ENCODE measurements at places on chromosomes 2 and 18.

- no peak for DNase-seq
Measured at GRCh38 chr2:128069769-128070168, 21.2 kb upstream of the UGGT1 start.

DNA sequence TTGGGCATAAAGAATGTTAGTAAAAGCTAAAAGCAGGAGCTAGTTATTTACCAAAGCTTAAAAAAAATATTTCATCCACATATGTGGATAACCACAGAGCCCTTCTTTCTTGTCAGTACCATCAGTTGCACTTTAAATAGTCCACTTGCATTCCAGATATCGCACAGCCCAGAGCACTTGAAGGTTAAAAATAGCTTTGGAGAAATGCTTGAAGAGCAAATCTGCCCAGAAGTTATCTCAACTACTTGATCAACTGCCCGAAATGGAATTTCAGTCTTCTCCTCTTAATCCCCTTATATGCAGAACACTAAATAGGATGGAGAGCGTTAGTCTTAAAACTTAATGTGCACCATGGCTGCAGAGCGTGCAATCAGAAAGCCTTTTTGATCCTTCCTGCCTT is 148.3 kb downstream of the PLEKHA3 start:
- no peak for DNase-seq

- no peak for DNase-seq
Measured at GRCh38 chr2:45922577-45922988, 271.1 kb downstream of the PRKCE start.

GRCh38 chr2:43175020-43175441 is 51.4 kb downstream of the ZFP36L2 start:
- no peak for DNase-seq

DNA sequence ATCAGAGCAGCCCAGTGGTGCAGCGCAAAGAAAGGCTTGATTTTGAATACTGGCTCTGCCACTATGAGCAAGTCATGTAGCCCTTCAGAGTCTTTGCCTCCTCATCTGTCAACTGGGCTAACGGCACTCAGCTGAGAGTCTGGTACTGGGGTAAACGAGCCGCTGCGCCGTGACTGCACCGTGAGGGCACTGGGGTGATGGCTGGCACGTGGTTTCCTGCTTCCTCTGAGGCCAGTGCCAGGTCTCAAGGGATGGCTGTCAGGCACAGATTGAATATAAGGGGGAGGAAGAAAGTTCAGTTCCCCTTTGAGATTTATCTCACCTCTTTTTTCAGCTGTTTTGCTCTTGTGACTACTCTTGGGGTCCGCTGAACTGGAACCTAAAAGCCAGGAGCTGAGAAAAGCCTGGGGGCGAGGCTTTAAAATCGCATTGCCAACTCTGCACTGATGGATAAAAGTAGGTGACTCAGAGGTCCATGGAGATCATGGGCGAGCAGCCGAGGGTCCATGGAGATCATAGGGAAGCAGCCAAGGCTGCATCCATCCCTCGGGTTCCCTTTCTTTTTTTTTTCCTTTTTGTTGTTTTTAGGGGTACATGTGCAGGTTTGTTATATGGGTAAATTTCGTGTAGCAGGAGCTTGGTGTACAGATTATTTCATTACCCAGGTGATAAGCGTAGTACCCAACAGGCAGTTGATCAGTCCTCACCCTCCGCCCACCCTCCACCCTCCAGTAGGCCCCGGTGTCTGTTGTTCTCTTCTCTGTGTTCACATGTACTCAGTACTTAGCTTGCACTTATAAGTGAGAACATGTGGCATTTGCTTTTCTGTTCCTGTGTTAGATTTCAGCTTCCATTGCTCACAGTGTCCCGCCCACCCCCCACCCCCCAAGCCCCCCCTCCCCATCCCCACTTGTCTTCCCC is 114.3 kb downstream of the SPP2 start:
- DNase-seq: no peak

DNA sequence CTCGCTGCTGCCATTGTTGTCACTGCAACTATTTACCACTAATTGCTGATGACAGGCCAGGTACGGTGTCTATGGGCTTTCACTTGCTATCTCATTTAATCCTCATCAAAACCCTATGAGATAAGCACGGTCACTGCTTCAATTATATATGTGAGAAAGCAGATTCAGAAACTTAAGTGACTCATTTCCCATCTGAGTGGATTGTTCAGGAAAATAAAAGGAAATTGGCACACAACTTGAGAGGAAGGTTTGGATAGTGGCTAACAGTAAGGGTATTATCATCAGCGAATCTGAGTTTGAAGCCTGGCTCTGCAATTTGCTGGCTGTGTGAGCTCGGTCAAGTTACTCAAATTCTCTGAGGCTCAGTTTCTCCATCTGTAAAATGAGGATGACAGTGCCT is 196.0 kb downstream of the KCNS3 start:
- DNase-seq: no peak

DNA sequence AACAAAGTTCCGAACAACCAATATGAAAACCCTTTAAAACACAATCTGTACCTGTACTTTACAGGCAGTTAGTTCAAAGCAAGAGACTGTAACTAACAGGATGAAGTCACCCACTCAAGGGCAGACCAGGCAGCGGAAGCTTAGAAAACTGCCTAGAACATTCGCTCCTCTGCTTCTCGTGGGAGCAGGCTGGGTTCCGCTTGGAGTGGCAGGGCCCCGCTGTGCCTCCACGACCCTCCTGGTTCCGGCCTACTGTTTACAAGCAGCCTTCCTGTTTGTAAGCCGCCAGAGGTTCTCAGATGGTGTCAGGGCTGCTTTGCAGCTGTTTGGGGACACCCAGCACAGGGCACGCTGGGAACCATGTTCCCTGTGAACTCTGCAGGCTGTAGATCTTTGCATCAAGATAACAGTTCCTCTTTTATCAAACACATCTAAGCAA is 31.3 kb downstream of the CIB4 start:
- DNase-seq: no peak

DNA sequence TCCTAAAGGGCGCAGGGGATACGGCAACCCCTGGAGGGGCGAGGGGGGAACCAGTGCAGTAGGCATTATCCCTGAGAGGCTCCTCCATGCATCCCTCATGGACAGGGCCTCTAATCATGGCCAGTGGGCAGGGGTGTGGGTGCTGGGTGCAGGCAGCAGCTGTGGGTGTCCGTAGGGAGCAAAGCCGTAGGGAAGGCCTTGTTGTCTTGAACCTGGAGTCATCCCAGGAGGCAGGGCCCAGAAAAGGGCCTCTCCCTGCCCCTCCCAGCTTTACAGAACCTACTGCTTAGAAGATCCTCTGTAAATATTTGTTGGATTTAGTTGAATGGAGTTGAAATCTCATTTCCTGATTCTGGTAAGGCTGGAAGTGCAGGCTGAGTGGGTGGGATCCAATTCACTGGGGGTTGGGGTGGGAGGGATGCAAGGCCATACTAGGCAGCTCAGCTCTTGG is 207.0 kb upstream of the HAAO start:
- DNase-seq: no peak

GRCh38 chr18:2360861-2361260 is 210.4 kb downstream of the METTL4 start:
- no peak for DNase-seq

DNA sequence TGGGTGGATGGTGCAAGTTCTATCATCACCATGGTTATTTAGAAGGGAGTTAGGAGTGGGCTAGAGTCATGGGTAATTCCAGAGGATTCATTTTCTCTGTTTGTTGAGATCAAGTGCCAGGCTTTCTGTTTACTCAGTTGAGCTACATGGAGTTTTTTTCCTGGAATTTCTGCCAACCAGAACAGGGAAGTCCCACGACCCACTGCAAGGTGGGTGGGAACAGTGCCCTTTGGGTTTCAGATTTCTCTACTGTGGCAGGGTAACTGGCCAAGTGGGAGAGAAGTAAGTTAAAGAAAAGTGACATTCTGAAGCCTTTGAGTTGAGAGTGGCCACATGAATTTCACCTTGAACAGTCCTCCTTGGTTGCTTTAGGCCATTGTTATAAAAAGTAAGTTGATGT is 138.9 kb downstream of the SLC39A10 start:
- no peak for DNase-seq

- DNase-seq: no peak
Measured at GRCh38 chr18:49582579-49582978, 20.7 kb downstream of the LIPG start.

DNA sequence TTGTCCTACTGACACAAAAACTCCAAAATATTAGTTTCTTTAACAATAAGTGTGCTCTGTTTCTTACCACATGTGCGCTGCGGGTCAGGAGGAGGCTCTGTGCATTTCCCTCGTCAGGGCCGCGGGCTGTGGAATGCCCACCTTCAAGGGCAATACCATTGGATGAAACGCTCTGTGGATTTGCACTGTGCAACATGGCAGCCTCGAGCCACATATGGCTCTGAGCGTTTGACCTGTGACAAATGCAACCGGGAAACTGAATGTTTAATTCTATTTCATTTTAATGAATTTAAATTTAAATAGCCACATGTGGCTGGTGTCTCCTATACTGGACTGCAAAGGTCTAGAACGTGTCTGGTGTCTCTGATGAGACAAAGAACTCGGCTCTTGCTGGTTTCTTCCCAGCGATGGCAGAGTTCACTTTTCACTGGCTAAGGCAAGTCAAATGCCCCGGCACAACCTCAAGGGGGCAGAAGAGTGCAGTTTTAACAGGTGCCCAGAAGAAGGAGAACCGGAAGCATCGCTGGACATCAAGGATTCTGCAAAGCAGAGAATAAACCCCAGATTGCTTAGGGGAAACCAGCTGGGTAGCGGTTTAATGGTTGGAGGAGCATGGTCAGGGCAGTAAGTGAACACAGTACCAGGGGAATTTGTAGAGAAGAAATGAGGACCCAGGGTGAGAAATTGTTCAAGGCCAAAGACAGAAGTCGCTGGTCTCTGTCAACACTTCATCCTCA is 37.0 kb upstream of the TMEM18 start:
- peak; percentile 57 for DNase-seq

GRCh38 chr2:202069170-202070067 is 3.6 kb upstream of the KIAA2012 start:
- no peak for DNase-seq

- DNase-seq: no peak
Measured at GRCh38 chr18:10234912-10235660, 219.3 kb upstream of the APCDD1 start.

DNA sequence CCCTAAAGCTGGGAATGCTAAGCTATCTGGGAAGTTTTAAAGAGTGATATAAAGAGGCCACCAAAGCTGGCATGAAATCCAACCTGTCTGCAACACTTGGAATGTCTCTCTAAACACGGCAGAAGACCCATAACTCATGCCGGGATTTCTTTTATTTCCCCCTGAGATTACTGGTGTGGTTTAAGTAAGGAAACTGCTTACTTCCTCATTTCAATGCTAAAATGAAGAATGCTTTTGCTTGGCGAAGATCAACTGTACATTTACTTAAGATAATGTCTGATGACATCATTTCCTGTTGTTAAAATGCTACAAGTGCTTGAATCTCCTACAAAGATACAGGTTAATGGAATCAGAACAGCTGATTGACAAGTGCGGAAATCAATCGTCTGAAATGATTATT is 353.8 kb upstream of the SALL3 start:
- no peak for DNase-seq

DNA sequence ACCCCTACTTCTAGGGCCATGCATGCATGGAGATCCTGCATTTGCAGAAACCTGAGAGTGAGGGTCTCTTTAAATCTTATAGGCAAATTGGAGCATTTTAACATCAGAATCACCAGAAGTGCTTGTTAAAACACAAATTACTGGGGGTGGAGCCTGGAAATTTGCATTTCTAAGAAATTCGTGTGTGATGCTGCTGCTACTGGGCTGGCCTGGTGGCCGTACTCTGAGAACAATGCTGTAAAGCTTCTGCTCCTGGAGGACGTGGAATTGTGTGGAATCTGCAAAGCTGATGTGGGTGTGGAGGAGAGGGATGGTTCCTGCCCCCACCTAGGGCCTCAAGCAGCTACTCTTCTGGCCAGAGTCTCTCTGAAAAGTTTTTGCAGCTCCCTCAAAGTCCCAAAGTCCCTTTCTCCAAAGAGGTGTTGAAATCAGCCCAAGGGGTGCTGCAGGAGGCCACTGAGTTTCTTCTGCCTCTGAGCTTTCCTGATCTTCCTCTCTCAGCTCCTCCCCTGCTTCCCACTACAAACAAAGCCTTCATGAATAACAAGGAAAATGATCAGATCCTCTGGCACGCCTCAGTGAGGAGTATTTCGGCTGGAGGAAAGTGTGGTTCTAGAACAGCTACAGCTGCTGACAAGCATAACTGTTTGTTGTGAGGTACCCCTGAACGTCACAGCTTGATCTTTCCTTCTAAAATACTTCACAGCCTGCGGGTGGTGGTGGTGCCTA is 508.3 kb downstream of the CNTNAP5 start:
- DNase-seq: no peak

DNA sequence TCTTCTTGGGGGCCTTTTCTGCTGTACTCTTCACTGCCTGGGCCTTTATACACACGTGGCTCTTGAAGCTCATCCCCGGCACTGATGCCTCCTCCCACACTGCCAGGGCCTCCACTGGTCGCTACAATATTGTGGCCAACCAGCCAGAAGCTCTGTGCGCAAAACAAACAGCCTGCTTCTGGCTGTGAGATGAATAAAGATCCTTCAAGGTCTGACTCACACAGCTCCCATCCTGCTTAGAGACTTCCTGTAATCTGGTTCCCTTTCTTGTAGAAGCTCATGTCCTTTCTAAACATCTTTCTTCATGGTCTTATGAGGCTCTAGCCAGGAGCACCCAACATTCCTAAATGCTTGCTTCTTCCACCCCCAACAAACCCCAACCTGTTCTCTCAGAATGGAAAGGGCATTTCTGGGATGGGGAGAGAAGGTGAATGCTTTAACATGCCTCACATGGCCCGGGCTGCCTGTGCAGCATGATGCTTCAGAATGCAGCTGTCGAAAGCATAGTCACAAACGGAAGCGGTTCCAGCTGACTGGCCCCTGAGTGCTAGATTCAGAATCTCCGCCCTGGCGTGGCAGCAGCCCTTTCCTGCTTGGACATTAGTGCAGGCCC is 24.6 kb downstream of the NRP2 start:
- no peak for DNase-seq

DNA sequence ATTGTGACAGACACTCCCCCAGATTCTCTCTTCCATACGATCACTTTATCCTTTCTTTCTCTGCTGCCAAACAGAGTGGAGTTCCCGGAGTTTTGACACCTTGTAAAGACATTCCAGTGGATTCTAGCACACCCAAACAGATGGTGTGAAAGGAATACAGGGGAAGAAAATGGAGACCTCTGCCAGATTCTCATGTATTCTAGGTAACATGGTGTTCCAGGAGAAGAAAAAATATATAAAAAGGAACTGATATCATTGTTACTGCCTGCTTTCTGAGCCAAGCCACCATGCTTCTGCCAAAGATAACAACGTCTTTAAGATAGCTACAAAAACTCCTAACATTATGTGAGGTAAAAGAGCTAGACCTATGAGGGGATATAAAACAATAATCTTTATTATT is 136.5 kb downstream of the TXNL1 start:
- no peak for DNase-seq

Data from iPS DF 6.9 (cell line).